CD4-positive, alpha-beta T cell treated with Interferon gamma for 1 hour (primary cell): ENCODE measurements at places on chromosomes 2 and 18.

GRCh38 chr2:159445307-159445706 lies 158.8 kb upstream of the WDSUB1 start:
- DNase-seq: no peak

DNA sequence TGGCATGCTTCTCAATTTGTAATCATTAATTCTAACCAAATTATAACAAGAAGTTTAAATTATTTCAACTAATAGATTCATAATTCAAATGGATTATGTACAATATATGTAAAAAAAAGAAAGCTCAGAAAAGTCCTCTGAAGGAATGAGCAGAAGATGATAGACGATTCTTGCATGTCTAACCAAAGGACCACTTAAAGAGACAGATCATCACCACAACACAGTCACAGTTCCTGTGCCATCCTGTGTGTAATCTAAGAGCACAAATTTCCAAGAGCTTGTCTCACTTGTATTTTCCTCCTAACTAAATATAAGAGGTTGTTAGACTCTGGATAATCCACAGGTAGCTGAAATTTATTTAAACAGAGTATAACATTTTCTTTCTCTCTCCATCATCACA lies 122.3 kb upstream of the CD226 start:
- no peak for DNase-seq

- no peak for DNase-seq
These were observed 627.8 kb upstream of the ID2 start for GRCh38 chr2:8054070-8054469.

GRCh38 chr2:223114170-223114569 lies 62.2 kb downstream of the KCNE4 start:
- DNase-seq: no peak

DNA sequence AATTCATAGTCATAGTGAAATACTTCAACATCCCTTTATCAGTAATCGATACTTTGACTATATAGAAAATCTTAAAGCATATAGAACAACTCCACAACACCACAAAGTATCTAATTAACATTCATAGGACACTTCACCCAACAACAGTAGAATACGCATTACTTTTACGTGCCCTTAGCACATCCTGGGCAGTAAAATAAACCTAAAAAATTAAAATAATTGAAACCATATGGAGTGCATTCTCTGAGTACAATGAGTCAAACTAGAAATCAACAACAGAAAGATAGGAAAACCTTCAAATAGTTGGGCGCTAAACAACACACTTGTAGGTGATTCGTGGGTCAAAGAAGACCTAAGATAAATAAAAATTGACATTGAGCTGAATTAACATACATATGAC lies 442.9 kb downstream of the SUCLG1 start:
- DNase-seq: no peak
